ENCODE measurements at places on chromosomes 2 and 18.

DNA sequence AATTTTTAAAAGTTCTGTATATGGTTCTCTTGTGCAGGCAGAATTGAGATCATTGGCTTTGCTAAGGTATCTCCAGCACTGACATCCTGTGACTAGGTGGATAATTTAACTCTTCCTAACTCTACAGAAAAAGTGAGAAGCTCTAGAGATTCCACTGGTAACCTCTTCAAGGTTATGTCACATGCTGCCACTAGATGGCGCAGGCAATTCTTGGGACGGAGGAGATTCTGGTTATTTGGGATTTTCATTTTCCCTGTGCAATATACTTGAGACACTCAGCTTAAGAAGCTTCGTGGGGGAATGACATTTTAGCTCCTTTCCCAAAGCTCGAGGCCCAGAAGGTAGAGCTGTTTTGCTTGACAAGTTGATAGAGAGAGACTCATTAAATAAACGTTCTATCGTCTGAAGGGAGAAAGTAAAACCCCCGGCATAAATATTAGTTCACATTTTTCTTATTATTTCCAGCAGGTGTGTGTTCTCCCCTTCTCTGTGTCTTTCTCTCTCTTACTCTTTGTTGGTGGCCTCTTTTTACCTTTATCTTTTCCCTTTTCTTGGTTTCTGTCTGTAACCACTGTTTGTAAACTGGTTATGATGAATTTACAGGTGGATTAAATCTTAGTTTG is 26.6 kb upstream of the LANCL1 start:
- DNase-seq, result peak; percentile 68

DNA sequence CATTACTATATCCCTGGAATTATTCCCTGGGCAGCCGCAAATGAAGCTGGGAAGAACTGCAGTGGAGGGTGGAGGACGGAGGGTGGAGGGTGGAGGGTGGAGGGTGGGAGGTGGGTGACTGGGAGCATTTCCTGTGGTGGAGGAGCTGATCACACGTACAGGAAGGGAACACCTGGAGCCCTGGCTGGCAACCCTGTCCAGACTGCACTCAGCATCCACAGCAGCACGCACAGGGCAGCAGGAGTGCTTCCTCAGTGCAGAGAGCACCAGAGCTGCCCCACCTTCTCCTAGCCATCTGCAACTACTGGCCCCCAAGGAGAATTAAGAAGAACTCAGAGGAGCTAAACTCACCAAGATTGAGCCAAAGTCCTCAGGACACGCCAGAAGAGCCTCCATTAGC is 249.9 kb downstream of the EIPR1 start:
- no peak for DNase-seq

DNA sequence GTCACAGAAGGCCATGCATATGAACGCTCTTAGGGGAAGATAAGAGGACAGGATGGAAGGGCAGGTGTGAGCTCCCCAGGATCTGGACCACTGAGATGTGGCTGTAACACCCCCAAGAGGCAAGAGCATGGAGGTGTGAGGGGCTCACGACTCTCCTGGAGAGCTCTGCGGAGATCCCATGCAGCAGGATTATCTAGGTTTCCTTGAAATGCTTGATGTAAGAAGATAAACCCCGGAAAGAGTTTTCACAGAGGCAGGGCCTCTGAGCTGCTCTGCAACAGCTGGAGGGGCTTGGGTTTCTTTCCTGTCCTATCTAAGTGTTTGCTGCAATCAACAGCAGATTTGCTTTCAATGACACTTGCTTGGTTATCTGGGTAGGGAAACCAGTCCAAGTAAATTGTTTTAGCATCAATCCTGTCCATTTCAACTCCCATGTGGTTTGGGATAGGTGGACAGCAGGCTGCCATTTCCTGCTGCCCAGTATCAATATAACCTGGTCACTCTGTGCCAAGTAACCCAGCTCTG is 138.9 kb downstream of the SMAD2 start:
- no peak for DNase-seq

GRCh38 chr2:121197369-121198091 is 87.5 kb downstream of the TFCP2L1 start:
- peak; percentile 70 for DNase-seq

DNA sequence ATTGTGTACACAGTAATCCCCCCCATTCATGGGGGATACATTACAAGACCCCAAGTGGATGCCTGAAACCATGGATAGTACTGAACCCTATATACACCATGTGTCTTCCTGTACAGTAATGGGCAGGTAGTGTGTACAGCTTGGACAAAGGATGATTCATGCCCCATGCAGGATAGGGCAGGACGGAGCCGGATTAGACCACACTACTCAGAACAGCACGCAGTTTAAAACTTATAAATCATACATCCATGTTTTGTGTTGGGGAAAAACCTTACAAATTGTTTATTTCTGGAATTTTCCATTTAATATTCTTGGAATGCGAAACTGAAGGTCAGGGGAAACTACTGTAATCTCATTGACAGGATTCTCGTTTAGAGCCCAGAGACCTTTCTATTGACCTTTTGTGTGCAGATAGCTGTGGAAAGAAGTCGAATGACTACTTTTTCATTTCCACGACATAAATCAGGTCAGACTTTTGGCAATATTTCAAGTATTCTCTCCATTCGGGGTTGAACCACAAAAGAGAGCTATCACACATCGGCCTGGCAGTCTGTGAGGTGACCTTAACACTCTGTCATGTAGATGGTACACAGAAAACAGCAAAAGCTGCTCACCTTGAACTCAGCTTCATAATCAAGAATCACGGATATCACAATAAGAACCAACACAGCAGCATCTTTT is 9.9 kb upstream of the YPEL5 start:
- DNase-seq, result no peak

DNA sequence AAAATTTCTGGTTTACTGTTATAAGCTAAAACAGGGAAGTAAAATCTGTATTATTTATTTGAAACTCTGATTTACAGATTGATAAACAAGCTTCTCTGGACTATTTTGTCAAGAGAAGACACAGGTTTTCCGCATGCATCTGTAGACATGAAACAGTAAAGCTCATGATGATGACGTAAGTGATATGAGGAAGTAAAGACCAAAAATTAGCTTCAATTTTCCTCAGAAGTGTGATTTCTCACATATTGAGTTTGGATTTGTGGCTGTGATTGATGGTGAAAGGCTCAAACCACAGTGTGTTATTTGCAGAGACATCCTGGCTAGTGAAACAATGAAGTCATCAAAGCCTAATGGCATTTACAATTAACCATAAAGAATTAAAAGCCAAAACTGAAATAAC is 12.6 kb upstream of the LONRF2 start:
- DNase-seq, result peak; percentile 79

- peak; percentile 70 for DNase-seq
Observed at GRCh38 chr2:81901017-81901416, 1596.5 kb upstream of the LRRTM1 start.

DNA sequence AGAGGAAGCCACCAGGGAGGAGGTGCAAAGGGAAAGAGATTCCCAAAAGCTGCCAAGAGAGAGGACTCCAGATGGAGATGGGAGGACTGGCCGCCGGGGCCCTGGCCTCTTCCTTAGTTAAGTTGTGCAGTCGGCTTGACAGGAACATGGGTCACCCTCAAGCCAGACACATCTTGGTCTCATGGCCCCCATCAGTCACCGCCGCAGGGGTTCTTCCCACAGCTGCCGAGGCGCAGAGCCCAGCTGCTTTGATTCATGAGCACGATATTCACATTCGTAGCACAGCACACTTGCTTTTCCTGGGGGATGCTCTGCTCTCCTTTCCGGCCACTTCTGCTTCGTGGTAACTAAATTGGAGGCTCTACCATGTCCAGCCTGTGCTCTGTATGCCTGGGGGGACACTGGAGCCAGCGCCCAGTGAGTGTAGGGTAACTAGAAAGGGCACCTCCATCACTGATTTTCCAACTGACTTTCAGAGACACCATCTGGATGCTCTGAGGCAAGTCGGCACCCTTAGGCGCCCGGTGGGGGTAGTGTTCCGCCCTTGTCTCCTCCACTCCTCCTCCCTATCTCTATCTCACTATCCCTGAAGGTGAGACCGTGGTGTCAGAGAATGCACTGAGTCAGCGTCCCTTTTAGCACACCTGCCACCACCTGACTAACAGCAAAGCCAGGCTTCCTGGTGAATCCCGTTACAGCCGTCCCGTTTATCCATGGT is 13.3 kb downstream of the TWIST2 start:
- no peak for DNase-seq

DNA sequence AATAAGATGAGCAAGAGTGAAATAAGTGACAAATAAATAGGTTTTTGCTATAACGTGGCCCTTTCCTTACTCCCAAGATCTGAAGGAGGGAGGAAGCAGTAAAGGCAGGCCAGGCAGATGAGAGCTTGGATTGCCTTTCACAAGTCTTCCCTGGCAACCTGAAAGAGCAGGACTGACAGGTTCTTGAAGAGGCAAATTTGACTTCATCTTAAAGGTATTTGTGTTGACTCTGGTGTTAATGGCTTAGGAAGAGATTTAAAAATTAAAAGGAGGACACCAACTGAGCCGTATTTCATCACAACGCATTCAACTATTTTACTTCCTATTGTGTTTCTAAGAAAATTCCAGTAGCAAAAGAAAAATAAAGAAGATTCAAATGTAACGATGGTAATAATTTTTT is 3.2 kb downstream of the STRN start:
- peak; percentile 5 for DNase-seq

GRCh38 chr2:222753251-222753824 is 81.9 kb downstream of the MOGAT1 start:
- peak; percentile 80 for DNase-seq

- DNase-seq, result peak; percentile 77
Observed at GRCh38 chr18:66999003-66999402, 395.1 kb upstream of the CDH19 start.

GRCh38 chr2:158414538-158414937 is 42.0 kb downstream of the CCDC148 start:
- no peak for DNase-seq

- peak; percentile 61 for DNase-seq
Observed at GRCh38 chr18:10661317-10661716, 135.5 kb downstream of the NAPG start.
